ENCODE measurements at places on chromosomes 7 and 10. TPM values are rescaled to one million over a fixed set of nuclear protein-coding genes. Genes with fewer than 3 reads are reported as not detected.
A peak's percentile ranks its signal among the peaks of the same experiment; 100 is the strongest.

DNA sequence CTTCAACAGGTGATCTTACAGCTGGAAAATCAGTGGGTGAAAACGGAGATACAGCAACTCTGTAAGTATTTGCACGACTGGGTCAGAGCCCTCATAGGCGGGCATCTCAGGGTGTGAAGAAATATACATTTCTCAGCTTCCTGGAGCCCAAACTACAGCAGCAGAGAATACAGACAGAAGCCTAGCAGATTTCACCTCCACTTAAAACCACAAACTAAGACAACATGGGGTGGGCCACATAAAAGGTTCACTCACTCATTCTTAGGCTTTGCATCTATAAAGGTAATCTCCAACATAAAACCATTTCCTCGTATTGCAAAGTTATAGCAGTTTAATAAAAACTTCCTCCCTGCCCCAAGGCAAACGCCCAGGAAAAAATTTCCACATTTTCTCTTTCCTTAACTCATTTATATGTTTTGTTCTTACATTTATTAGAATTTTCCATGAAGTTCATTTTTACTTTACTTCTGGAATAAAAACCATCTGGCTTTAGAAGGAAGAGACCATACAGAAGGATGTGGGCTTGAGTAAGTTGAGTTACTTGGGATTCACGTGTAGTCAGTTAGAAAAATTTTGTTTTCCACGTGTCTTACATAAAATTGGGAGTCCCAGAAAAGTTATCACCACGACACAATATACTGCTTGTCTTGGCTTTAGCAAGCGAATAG lies 327.1 kb downstream of the FRMD4A start:
- no peak for DNase-seq

- DNase-seq = peak; percentile 37
Measured at GRCh38 chr7:70177166-70177565, 578.9 kb downstream of the AUTS2 start.

DEPP1 gene
- 38.8 TPM for total RNA-seq

EIF3B gene
- total RNA-seq = 160 TPM

DNA sequence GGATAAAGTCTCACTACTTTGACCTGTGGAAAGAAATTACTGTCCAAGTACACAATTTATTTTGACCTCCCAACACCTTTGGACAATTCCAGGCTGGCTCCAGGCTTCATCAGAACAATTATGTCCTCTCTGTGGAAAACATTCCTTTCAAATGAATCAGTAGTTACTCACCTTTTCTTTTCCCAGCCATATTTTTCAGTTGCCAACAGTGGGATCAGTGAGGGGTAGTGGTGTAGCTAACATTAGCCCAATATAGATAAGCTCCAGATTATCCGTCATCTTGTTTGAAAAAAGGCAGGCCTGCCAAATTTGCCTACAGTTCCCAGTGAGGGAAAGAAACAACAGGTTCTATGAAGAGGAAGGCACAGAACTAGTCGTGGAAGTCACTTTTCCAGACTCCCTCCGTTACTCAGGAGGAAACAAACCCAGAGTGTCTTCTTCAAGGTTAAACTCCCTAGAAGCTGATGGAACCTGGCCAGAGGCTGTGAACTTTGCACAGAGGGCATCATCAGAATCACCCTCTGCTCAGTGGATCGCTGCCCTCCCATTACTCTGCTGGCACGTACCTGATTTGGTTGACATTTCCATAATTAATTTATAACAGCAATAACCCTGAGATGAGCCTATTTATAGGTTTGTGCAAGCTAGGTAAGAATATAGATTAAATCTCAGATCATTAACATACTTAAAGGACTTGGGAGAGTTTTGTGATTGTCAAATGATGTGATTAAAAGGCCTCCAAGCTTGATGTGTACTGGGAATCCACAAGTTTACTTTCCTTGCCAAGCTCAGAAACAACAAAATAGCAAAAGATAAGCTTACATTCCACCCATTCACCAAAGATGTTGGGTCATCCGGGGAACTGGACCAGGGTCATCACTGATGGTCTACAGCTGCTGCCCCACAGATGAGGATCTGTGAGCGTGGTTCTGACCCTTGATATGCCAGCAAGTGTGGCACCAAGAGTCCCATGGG lies 654.6 kb upstream of the GALNT17 start:
- peak; percentile 27 for DNase-seq

CLRN3 gene
- not detected for total RNA-seq

DNA sequence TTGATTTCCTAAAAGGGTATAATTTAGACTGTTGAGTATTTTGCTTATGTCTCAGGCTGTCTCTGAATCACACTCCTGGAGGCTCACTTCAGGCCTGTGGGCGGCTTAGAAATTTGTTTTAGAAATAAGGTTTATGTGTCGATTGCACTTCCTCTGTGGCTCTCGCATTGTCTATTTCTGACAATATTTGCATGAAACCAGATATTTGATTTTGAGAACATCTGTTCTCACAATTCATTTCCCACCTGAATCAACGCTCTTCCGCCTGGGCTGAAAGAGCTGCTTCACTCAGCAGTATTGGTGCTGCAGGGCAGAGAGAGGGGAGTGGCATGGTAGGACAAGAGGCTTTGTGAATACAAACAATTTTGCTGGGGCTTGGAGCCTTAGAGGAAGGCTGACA lies 262.0 kb downstream of the ADRA2A start:
- DNase-seq = no peak

CFAP43 gene
- 2.1 TPM for total RNA-seq

CC2D2B gene
- total RNA-seq = not detected

GRCh38 chr7:28701731-28702130 lies 256.4 kb downstream of the TRIL start:
- no peak for DNase-seq

GRCh38 chr7:131959106-131959812 lies 402.8 kb upstream of the PODXL start:
- DNase-seq = no peak

GRCh38 chr10:7417807-7418206 lies 7.0 kb upstream of the SFMBT2 start:
- no peak for DNase-seq

THSD7A gene
- total RNA-seq = 3.1 TPM

- no peak for DNase-seq
Measured at GRCh38 chr7:150515248-150516147, 826 bp downstream of the GIMAP7 start.

DNA sequence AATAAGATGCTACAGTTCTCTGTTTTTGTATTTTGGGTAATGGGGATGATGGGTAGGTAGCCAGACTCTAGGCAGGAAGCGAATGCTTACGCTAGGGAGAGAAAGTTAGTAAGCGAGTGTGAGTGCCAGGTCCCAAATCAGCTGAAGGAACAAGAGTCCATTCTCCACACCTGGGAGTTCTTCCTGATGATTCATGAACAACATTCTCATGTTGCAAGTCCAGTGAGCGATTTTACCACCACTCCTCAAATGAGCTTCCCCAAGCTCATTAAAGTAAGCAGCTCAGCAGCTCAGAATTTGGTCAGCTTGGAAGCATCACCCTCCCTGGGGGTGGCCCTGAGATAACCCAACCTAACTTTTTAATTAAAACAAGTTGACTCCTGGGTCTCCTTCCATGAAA lies 27.3 kb downstream of the SH3PXD2A start:
- DNase-seq = peak; percentile 39

DNA sequence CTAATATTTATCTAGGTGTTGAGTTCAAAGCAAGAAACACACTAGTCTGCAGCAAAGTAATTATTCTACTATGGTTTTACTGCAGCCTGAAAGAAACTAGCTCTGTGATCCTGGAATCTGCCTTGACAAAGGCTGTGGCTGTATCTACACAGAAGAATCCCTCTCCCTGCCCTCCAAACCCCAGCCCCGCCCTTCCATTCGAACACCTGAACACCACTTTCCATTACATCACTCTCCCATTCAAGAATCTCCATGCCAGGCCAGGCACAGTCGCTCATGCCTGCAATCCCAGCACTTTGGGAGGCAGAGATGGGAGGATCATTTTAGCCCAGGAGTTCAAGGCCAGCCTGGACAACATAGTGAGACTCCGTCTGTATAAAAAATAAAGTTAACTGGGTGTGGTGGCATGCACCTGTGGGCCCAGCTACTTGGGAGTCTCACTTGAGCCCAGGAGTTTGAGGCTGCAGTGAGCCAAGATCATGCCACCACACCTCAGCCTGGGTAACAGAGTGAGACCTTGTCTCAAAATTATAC lies 23.3 kb downstream of the LRRC20 start:
- DNase-seq = no peak

DNA sequence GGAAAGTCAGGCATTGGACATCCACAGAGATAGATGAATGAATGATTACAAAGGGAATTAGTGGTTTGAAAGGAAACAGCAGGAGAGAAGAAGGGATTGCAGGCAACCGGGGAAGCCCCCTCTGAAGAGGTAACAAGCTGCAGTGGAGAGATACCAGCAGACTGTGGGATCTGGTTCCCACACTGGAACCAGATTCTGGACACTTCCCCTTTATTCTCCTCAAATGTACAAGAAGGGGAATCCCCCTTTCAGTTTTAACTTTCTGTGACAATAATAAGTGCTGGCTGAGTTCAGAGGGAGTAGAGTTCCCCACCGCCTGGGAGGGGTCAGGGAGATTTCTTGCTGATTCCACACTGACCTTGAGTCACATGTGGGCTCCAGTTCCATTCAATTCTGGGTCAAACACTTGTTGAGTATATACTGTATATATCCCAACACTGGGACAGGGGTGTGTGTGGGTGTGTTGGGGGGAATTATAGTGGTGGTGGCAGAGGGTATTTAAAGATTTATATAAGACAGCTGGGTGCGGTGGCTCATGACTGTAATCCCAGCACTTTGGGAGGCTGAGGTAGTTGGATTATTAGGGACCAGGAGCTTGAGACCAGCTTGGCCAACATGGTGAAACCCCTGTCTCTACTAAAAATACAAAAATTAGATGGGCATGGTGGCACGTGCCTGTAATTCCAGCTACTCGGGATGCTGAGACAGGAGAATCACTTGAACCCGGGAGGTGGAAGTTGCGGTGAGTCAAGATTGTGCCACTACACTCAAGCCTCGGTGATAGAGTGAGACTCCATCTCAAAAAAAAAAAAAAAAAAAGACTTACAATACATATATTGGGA lies 16.5 kb upstream of the DDIT4 start:
- no peak for DNase-seq

GRCh38 chr7:95602421-95602820 lies 6.1 kb upstream of the PDK4 start:
- no peak for DNase-seq

HSPA12A gene
- total RNA-seq = 4.7 TPM

- DNase-seq = no peak
Measured at GRCh38 chr10:42882597-42882996, 100.0 kb downstream of the BMS1 start.

- DNase-seq = no peak
Measured at GRCh38 chr10:130770018-130770630, 541.4 kb downstream of the TCERG1L start.

- no peak for DNase-seq
Measured at GRCh38 chr10:132879408-132880127, 62.8 kb downstream of the CFAP46 start.

- DNase-seq = peak; percentile 28
Measured at GRCh38 chr10:90813594-90814365, 44.1 kb downstream of the HTR7 start.

GRCh38 chr10:62352356-62352970 lies 21.7 kb upstream of the ZNF365 start:
- DNase-seq = no peak
